T-helper 17 cell (primary cell): ENCODE measurements at places on chromosomes 5 and 9. TPM values are rescaled to one million over a fixed set of nuclear protein-coding genes. Genes with fewer than 3 reads are reported as not detected.

Gene IL11RA
- total RNA-seq = 168 TPM

Gene NUDT12
- total RNA-seq = 0.18 TPM

Gene PAIP2
- total RNA-seq = 106 TPM

Gene IL3
- not detected for total RNA-seq

GRCh38 chr5:159083548-159084452, 15.9 kb downstream of the EBF1 start:
- no peak for DNase-seq

DNA sequence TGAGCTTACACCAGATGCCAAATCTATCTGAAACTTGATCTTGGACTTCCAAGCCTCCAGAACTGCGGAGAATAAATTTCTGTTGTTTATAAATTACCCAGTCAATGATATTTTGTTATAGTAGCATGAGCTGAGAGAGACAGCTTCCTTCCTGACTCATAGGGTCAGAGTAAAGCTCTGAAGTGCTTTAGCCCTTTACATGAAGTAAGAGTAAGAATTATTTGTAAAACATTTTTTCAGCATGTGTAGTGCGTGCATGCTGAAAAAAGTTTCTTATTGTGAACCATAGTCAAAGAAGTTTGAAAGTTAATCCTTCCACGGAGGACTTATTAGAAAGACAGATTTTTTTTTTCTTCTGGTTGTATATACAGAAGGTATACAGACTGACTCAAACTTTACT, 172.4 kb downstream of the DMRT2 start:
- no peak for DNase-seq

GRCh38 chr9:19155106-19155935, 28.0 kb upstream of the PLIN2 start:
- no peak for DNase-seq

GRCh38 chr9:114588210-114588609, 641 bp downstream of the ATP6V1G1 start:
- no peak for DNase-seq

- no peak for DNase-seq
Observed at GRCh38 chr5:81965524-81965923, 6.3 kb upstream of the ATG10 start.

- no peak for DNase-seq
Observed at GRCh38 chr5:62982348-62982747, 403.7 kb downstream of the LRRC70 start.

DNA sequence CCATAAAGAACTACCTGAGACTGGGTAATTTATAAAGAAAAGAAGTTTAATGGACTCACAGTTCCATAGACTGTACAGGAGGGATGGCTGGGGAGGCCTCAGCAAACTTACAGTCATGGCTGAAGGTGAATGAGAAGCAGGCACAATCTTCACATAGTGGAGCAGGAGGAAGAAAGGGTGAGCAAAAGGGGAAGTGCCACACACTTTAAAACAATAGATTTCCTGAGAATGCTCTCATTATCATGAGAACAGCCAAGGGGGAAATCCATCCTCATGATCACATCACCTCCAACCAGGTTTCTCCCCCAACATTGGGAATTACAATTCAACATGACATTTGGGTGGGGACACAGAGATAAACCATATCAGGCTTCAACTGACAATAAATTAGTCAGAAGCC, 664.9 kb downstream of the TAF11L14 start:
- DNase-seq = no peak

GRCh38 chr5:102638316-102638715, 116.8 kb upstream of the PAM start:
- no peak for DNase-seq

- DNase-seq = no peak
Observed at GRCh38 chr9:26292943-26293342, 599.7 kb downstream of the CAAP1 start.
